ENCODE measurements at places on chromosomes 4 and X.

- no peak for DNase-seq
These were observed 12.6 kb downstream of the NR0B1 start for GRCh38 chrX:30296408-30297254.

- no peak for DNase-seq
These were observed 3.7 kb upstream of the GABRA2 start for GRCh38 chr4:46393606-46394005.

DNA sequence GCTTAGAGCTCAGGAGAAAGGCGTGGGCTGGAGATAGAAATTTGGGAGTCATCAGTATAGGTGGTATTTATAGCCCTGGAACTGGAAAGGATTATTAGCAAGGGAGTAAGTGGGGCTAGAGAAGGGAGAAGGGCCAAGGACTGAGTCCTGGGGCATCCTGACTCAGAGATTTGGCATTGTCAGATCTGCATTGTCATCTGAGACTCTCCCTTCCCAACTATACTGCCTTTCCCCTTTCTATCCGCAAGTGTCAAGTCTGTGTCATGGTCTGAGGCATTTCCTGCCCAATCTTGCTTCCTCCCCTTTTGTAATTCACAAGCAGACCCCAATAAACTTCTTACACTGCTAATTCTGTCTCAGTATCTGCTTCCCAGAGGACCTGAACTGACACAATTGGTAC lies 24.4 kb upstream of the SLC25A43 start:
- DNase-seq: peak; percentile 73

- no peak for DNase-seq
These were observed 230.4 kb downstream of the EDA2R start for GRCh38 chrX:66408507-66408906.

- peak; percentile 65 for DNase-seq
These were observed 27.3 kb downstream of the PRDX4 start for GRCh38 chrX:23694606-23695005.

DNA sequence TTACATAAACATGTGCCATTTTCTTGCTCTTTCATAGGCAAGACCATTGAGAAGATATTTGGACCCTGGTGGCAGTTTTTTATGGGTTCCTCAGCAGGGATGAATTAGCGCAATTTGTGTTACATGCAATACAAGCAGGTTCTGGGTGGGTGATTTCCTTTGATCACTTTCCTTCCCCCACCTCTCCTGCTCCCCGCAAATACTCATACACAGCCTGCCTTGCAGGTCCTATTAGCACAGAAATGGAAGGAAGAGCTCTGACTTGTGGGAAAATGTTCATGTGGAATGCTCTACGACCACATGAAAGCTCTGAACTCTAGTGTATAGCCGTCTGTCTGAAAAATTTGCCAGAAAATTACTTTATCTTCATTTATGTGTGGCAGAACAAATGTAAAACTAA lies 361.0 kb upstream of the FAT1 start:
- DNase-seq: no peak

GRCh38 chr4:154608361-154609252 lies 3.8 kb downstream of the FGG start:
- no peak for DNase-seq

GRCh38 chr4:114866901-114867670 lies 246.3 kb downstream of the NDST4 start:
- no peak for DNase-seq

DNA sequence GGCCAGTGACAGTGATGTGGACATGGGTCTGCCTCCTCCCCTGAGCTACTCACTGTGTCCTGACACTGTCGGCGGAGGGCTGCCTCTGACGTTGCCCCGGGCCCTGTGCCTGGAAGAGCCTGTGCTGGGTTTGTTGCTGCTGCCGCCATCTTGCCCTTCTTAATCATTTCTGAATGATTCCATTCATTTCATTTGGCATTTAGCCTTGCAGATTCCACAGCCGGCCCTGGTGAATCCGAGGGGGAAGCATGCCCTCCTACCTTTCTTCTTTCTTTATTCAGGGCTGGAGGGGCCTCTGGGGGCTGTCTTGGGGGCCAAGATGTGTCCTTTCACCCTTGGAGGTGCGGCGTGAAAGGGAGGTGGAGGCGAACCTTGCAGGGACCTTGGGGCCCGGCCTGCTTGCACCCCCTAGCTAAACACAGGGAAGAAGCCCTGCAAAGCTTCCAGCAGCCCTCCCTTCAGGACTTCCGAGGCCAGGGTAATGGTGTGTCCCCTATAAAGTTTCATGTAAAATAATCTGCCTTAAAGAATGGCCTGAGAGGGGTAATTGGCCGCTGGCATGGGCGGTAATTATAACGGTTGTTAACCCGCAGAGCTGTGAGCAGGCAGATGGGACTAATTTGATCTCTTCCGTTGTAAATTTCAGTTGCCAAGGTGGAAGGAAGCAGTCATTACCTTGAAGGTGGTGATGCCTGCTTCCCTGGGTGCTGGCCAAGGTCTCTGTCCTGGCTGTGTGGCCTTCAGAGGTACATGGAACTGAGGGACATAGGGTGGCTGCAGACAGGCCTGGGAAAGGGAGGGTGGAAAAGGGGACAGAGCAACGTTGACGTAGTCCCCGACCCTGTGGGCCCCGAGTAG lies 92.3 kb downstream of the PSAPL1 start:
- DNase-seq: no peak

DNA sequence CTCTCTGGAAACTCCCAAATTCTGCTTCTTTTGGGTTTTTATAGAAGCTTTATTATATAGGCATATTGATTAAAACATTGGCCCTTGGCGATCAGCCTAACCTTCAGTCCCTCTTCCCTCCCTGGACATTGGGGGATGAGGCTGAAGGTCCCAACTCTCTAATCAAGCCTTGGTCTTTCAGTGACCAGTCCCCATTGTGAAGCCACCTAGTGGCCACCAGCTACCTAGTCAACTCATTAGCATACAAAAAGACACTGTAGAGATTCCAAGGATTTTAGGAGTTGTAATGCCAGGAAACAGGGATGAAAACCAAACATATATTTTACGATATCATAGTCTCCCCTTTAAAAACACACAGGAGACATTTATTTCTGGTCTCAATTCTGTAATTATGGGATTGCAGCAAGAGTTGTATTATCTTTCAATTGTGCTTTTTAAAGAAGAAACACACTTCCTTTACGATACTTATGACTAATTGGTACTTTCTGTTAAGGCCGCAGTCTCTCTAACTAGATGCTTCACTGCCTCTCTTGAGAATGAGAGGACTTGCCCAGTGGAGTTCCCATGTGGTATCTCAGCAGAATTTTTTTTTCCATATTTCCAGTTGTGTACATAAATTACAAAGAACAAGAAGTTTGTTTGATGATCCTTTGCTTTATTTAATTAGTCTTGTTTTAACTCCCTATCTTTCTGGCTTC lies 58.2 kb downstream of the WDR17 start:
- peak; percentile 42 for DNase-seq

DNA sequence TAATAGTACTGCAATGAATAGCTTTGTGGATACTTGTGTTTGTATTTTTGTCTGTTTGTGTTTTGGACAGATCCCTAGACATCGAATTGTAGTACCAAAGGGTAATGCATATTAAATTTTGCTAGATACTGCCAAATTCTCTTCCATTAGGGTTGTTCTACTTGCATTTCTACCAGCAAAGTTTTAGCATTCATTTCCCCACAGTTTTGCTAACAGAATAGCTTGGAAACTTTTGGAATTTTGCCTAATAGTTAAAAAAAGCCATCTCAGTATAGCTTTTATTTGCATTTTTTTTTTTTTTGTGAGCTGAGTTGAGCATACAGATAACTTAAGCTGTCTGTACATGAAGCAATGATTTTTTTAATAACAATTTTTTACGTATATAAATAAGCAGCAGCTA lies 1084.9 kb downstream of the ADGRL3 start:
- no peak for DNase-seq

- peak; percentile 48 for DNase-seq
These were observed 164.9 kb downstream of the DHX15 start for GRCh38 chr4:24419181-24420034.

DNA sequence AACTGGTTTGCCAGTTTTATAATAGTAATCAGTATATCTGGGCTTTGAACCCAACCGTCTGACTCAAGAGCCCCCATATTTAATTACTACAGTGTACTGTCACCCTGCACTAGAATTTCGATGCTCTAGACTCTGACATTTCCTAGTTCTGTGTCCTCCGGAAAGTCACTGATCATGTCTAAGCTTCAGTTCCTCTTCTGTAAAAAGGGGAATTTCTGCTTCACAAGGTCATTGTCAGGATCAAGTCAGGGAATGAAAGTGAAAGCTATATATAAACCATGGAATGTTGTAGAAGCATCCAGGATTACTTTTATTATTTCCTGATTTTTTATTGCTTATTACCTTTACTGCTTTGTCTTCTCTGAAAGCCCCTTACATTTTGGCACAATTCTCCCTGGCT lies 4.0 kb upstream of the KCNIP4 start:
- DNase-seq: no peak

DNA sequence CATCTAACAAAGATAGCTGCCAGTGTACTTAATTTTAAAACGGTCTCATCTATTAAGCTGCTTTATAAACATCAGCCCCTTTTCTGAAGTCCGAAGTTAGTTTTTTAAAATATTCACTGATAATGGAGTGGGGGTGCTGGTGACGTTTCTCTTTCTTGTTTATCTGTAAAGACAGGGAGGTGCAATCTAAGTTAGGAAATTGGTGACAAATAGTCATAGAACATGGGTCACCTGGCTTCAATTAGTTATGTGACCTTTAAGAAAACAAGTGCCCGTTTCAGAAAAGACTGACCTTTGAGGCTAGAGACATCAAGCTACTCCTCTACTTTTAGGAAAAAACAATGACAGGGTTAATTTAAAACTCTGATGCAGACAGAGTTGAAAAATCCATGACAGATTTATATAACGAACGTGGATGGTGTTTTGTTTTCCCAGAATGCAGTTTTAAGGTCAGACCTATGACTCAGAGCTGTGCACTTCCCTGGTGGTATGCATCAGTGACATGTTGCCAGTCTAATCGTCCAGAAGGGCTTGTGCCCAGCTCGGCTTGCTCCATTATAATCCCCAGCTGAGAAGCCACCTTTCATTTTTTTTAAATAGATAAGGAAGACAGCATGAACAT lies 38.2 kb downstream of the FHL1 start:
- DNase-seq: peak; percentile 52

DNA sequence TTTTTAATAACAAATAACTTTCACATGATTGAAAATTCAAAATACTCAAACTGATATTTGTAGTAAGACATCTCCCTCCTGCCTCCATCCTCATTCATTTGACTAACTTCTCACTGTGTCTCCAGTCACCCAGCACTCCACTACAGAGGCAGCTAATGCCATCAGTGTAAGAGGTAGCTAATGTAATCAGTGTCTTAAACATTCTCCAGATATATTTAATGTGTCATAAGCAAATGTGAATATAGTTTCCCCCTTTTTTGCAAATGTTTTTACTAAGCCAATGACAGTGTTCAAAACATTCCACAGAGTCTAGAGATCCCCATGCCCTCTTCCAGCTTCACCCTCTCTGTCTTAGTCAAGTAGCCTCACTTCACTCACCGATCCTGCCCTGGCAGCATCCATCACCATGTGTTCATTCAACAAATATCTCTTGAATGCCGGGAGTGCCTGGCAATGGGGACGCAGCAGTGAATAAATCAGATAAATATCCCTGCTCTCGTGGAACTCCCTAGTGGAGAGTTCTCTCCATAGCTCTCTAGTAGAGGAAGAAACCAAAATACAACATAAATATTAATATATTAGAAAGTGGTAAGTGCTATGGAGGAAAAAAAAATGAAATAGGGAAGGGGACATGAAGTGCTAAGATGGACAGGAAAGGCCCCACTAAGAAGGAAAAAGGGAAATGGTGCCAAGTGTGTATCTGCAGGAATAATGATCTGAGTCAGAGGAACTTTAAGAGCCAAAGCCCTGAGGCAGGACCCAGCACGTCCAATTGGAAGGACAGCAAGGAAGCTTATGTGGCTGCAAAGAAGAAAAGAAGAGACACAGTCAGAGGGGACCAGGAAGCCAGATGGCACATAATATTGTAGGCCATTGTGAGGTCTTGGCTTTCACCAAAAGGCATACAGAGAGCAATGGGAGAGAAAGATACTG lies 18.7 kb downstream of the SCFD2 start:
- DNase-seq: peak; percentile 56

- no peak for DNase-seq
These were observed 255.0 kb upstream of the PITX2 start for GRCh38 chr4:110877778-110878370.

- DNase-seq: no peak
These were observed 28.5 kb downstream of the TRIM2 start for GRCh38 chr4:153232768-153233167.

DNA sequence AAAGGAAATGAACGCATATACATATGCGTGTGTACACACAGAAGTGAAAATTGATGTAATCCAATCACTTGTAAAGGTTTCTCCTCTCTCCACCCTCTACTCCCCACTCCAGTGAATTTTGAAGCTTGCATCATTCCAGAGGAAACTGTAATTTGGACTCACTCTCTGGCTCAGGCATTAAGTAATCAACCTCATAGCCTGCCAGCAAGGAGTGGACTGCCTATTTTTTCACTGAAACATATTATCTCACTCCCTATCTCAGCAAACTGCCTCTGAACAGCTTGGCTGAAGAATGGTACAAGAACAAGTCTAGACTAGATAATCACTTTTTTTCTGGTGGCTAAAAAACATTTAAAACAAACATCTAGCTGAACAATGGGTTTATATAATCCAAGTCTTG lies 124.2 kb downstream of the C4orf51 start:
- peak; percentile 76 for DNase-seq

DNA sequence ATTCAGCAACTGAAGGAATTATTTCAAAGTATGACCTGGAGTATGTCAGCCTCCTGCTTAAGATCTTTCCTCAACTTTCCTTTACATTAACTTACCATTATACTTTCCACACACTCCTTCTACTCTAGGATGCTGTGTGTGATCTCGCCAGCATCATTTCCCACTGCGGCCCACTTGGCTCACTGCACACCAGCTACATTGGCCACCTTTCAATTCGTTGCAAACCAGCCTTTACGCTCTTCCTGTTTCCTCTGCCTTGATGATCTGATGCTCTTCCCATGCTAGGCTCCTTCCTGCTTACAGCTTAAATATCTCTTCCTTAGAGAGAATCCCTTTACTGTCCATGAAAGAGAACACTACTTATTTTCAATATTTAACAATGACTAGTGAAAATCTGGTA lies 95.1 kb downstream of the GPM6A start:
- no peak for DNase-seq

- DNase-seq: peak; percentile 20
These were observed 34.5 kb upstream of the HELT start for GRCh38 chr4:184983672-184984356.

DNA sequence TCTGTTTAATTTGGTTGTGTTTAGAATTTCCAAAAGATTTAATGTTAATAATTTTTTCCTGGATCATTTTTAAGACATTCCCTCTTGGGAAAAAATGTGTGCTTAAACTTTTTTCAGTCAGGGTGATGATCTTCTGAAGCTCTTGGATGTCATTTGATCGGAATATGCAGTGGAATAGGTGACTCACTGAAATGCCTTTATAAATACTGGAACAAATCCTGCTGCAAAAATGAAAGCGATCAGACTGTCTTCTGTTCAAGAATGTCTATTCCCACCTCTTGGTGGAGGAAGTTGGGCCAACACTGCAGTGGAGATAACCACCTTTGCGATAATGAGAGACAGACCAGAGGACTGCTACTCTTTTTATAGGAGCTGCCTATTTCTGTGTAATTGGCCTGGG lies 46.7 kb downstream of the LARP1B start:
- no peak for DNase-seq
